ENCODE measurements at places on chromosomes 6 and 20.
A peak's percentile ranks its signal among the peaks of the same experiment; 100 is the strongest.

DNA sequence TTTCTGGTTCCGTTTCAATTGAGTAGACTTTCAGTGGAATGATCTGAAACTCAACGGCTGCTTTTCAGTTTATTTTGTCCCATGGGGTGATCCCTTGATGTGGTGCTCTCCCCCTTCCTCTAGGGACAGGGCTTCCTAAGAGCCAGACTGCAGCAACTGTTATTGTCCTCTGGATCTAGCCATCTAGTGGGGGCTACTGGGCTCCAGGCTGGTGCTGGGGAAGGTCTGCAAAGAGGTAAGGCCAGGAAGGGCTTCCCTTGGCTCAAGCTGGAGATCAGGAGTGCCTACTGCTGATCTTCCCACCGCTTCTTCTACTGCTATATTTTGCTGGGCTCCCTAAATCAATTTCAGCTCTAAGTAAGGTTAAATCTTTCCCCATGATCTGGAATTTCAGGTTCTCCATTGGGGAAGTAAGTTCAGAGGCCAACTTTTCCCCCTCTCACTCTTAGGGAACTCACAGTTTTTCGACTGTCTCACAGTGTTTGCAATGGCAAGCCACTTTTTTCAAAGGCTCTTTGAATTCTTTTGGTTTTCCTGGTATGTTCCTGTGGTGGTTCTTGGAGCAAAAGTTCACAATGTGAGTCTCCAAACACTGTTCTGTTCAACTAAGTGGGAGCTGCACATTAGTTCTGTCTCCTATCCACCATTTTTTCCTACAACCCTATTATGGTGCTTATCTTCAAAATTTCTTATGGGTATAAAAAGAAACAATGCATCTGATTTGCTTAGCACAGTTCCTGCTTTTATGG is 286.2 kb upstream of the EXOC2 start:
- no peak for DNase-seq

DNA sequence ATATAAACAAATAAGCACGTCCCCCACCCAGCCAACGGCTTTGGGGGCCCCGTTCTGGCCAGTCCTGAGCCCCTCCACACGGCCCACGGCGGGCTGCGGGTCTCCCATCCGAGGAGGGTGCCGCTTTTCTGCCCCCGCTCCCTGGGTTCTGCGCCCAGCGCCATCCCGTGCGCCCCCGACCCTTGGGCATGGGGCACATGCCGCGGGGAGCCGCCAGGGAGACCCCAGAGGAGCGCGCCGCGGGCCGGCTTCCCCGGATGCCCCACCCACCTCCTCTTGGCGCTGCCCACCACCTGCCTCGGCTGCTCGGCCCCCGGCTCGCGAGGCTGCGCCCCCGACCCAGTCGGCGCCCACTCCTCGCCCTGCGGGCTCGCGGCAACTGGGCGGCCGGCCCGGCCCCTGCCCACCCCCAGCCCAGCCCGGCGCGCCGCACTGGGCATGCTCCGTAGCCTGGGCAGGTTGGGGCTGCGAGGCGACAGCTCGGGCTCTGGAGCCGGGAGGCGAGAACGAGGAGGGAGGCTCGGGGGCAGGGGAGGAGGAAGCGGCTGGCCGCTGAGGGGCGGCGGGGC is 570 bp upstream of the PLCB4 start:
- DNase-seq = peak; percentile 87

DNA sequence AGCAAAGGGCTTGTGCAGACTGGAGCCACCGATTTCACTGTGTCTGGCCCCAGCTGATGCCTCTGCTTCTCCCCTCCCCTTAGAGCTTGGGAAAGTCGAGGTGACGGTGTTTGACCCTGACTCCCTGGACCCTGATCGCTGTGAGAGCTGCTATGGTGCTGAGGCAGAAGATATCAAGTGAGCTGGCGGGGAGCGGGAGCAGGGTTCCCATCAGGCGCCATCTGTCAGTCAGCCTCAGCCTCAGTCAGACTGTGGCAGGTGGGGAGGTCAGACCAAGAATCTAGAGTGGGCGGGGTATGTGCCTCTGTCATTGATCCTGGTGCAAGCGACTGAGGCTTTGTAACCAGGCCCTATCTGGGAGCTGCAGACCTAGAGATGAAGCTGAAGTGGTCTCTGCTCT is 5.5 kb downstream of the ERGIC3 start:
- DNase-seq = no peak

DNA sequence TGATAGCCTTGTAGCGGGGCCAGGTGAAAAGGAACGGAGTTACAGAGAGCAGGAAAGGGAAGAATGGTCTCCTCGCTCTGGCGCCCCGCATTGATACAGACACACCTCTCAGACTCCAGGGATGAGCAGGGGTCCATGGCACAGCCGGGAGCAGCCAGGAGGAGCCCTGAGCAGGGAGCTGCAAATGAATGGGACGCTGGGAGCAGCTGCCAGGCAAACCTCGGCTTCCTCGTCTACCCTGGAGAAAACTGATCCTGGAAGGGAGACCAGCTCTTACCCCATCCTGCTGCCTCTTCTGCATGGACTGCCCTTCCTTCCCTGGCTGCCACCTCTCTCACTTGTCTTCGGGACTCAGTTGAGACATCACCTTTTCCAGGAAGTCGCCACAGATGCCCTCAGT is 97.3 kb upstream of the MAFB start:
- DNase-seq = no peak

DNA sequence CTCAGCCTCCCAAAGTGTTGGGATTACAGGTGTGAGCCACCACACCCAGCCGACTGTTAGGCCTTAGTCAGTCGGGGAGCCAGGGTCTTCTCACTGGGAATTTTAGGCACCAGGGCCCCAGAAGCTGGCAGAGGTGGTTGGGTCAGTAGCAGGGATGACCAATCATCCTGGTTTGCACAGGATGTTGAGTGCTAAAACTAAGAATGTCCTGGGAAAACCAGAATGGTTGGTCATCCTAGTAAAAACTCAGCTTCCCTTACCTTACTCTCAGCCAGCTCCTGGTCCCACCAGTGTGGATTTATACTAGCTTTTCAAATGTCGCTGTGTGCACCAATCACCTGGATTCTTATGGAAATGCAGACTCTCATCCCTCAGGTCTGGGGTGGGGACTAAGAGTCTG is 31.8 kb downstream of the KCNG1 start:
- DNase-seq = no peak

DNA sequence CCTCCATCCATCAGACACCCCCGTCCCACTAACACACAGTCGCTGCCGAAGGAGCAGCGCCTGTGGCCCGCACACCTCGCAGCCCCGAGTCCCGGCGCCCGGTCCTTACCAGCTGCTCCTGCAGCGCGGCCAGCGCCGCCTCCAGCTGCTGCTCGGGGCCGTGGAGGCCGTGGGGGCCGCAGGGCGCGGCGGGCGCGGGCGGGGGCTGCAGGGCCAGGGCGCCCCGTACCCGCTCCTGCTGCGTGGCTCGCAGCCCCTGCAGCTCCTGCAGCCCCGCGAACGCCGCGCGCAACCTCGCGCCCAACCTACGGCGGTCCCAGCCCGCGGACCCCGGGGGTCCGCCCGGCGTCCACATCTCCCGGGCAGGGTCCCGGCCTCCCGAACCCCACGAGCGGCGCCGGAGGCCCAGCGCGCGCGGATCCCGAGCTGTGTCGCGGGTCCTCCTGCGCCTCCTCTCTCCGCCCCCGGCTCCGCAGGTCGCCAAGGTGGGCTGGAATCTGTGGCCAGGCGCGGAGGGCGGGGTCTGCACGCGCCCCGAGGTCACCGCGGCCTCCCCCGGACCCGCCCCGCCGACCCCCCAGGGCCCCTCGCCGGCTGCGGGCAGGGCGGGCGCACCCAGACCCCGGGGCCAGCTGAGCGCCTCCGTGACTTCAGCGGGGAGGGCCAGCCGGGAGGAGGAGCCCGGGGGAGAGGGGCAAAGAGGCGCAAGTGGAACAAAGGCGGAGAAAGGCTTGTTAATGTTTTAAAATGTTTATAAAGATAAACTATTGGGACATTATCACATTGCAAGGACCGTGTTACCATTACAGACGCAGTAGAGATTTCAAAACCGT is at the start of gene DACT2:
Gene DACT2 (minus strand): TSS at position 499 of the 833 bp plus-strand sequence. CDS start 144 bp downstream, at position 355.
- DNase-seq = no peak

GRCh38 chr6:20178327-20178726 is 33.9 kb downstream of the MBOAT1 start:
- DNase-seq = no peak

DNA sequence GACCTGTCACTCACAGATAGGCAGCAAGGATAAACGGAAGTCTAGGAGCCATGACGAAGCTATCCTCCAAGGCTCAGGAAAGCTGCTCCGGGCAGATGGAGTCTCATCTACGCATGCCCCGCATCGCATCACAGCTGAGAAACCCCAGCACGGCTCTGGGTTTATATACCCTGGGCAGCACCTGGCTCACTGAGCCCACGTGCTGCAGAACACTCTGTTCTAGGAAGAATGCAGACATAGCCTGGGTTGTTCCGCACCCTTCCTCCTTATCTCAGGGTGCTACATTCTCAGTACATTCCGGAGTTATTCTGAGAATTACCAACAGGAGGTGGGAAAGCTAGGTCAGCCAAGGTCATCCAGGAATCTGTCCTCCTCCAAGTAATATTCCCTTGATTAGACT is 260.4 kb downstream of the CBLN4 start:
- no peak for DNase-seq

DNA sequence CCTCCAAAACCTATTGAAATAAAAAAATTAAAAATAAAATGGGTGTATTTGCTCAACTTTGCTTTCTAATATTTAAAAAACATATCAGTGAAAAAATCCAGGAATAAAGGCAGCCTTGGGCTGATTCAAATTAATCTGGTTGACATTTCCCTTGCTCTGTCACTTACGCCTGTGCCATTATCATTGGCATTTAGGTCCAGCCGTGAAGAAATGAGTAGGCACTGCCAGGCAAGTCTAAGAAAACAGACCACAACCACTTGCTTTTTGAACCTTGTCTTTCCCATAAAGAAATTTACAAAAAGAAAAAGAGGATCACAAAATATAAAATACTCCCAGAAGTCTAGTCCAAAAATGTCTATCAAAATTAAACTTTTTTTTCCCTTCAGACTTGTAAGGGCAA is 59.2 kb upstream of the HBS1L start:
- DNase-seq = no peak

DNA sequence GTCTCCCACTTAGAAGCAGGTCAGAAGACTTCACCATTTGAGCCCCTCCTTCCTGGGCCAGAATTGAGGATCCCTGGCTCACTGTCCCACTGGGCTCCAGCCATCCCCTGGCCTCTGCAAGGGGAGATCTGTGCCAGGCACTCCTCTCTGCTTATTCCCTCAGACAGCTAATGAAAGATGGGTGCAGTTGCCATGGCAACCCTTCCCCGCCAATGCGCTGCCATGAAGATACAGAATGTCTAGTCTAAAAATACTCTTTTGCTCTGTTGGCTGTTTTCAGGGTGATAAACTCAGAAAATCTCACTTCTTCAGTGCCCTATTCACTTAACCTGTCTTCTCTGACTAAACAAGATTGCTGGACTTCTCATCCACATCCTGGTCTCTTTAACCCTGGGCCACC is 13.6 kb upstream of the TTLL2 start:
- DNase-seq = peak; percentile 66

- no peak for DNase-seq
Measured at GRCh38 chr20:56986931-56987720, 279.3 kb downstream of the BMP7 start.

DNA sequence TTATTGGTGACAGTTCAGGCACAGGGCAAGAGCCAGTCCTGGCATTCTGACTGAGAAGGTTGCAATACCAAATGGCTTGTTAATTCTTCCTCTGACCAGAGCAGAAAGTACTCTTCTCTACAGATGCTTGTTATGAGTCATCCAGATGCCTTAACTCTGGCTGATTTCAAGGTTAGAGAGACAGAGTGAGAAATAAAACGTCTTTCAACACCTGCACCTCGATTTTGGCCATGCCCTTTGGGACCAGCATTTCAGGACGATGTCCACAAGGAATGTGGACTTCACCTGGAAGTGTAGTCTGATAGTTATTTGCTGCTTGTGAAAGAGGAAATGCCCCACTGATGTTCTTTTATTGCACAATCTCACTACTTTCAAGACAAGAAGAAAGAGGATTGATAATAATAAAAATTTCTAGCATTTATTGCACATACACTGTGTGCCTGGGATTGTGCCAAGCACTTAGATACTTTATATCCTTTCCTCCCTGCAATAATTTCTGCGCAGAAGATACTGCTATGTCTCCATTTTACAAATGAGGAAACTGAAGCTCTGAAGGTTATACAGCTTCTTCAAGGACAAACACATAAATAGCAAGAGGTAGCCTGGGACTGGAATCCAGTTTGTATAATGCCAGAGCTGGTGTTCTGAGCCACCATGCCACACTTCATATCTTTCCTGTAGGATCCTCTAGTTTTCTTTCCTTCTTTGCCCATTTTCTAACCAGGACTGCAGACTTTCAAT is 33.5 kb upstream of the MCM3 start:
- DNase-seq = no peak

- peak; percentile 32 for DNase-seq
Measured at GRCh38 chr20:64077094-64077493, 2.2 kb downstream of the RGS19 start.

DNA sequence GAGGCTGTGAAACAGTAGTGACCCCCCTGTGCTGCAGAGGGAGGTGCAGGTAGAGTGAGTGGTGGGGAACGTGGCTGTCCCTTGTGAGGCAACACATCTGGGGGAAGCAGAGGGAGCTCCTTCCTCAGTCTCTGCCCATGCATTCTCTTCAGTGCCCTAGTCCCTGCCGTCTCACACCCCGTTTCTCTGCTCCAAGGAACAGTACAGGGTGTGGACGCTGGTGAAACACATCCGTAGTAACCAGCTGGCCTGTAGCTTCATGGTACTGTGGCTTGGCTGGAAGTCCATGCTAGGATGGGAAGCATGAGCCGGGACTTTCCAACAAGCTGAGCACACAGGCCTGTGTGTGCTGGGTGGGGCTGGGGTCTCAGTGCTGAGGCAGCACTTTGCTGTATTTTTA is 25.4 kb upstream of the CST3 start:
- DNase-seq = no peak

- DNase-seq = no peak
Measured at GRCh38 chr6:53439556-53439955, 90.8 kb upstream of the ELOVL5 start.

GRCh38 chr20:875115-875514 is 41.0 kb downstream of the ANGPT4 start:
- DNase-seq = no peak

- DNase-seq = no peak
Measured at GRCh38 chr6:122657601-122658000, 47.4 kb downstream of the PKIB start.

- DNase-seq = no peak
Measured at GRCh38 chr20:64244281-64244805, 11.2 kb upstream of the PCMTD2 start.

GRCh38 chr20:64035933-64036345 is at the start of gene C20orf204:
Gene C20orf204 (plus strand): TSS chr20:64036182. CDS start chr20:64036324, 142 bp downstream.
- no peak for DNase-seq

DNA sequence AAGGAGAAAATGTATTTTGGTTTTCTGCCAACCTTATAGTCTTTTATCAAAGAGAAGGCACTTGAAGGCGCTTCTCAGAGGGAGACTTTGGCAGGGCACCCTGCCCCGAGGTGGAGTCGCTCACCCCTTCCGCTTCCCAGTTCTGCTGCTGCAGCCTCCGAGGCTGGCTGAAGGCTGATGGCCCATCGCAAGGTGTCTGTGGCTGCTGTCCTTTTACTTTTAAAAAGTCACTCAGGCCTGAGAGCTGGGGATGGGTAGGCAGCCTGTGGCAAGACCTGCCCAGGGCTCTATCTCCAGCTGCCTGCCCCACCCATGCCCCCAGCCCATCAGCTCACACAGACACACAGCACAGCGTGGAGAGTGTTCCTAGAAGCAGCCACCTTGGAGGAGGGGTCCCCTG is 206.6 kb upstream of the CST7 start:
- no peak for DNase-seq

GRCh38 chr6:70388814-70389213 is 24.5 kb upstream of the FAM135A start:
- DNase-seq = no peak

GRCh38 chr6:104256646-104257045 is 603.1 kb downstream of the HACE1 start:
- DNase-seq = no peak

GRCh38 chr20:51208162-51208561 is 185.3 kb upstream of the KCNG1 start:
- no peak for DNase-seq
